IMR-90 (cell line): ENCODE measurements at places on chromosomes 4 and X. TPM values are rescaled to one million over a fixed set of nuclear protein-coding genes. Genes with fewer than 3 reads are reported as not detected.

Gene XAGE2
- total RNA-seq = not detected in 2 replicates

Gene FGA
- not detected in 2 replicates for total RNA-seq

Gene PHKA1
- total RNA-seq = 3.3 and 4.5 TPM in 2 replicates

Gene AREG
- total RNA-seq = 0.18 and 0.28 TPM in 2 replicates

Gene GPR82
- not detected in 2 replicates for total RNA-seq

Gene ADGRA3
- total RNA-seq = 28.0 and 30.3 TPM in 2 replicates

Gene RPA4
- 1.9 and 2.5 TPM in 2 replicates for total RNA-seq
